ENCODE measurements at places on chromosomes 5 and 9.

DNA sequence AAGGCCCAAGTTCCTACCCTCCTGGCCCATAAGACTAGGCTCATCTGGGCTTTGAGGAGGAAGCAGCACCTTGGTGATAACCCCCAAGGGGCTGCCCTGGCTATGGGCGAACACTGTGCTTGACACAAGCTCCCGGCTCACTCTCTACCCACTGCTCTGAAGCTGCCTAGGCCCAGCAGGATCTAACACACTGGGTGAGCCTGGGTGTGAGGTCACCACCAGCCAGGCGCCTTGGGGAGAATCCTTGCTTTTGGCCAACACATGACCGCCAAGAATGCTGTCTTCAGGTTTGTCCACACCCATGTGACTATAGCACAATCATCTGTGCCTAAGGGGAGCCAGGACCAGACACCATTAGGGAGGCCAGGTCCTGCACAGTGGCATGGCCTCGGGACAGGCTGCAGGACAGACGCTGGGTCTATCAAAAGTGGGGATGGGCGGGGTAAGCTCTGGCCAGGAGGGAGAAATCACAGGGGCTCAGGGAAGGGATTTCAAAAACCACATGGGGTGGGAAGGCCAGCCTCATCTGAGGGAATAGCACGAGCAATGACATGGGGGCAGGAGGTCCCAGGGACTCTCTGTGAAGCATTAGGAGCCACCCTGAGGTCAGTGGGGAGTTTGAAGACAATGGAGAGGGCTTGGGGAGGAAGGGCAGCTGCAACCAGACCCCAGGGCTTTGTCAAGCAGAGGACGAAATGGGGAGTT, 29.6 kb downstream of the BICD2 start:
- H3K27ac ChIP-seq: no peak overlapping the region
- no peak overlapping the region for H3K4me3 ChIP-seq

GRCh38 chr9:29006628-29007027, 1433.3 kb upstream of the C9orf72 start:
- H3K36me3 ChIP-seq: no peaks in the 10 kb centered on the region
- no peak overlapping the region for H3K4me3 ChIP-seq
- no peak overlapping the region for H3K27ac ChIP-seq
- no peak for DNase-seq
- no peaks in the 10 kb centered on the region for H3K27me3 ChIP-seq

DNA sequence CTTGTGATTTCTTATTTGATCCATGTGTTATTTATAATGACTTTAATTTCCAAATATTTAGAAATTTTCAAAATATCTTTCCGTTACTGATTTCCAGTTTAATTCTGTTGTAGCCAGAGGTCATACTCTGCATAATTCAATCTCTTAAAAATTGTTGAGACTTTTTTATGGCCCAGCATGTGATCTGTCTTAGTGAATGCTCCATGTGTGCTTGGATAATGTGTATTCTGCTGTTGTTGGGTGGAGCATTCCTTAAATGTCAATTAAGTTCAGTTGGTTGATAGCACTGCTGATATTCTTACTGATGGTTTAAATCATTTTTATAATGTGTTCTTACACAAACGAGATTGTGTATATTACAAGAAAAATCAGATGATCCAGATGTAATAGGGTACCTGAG, 180.8 kb downstream of the RGS3 start:
- no peaks in the 10 kb centered on the region for H3K36me3 ChIP-seq
- H3K4me3 ChIP-seq: no peak overlapping the region
- H3K27ac ChIP-seq: no peak overlapping the region
- no peaks in the 10 kb centered on the region for H3K4me1 ChIP-seq

GRCh38 chr9:38622288-38622674, 1.9 kb upstream of the ANKRD18A start:
- H3K27me3 ChIP-seq: peaks cover 54% of the 10 kb centered on the region
- H3K36me3 ChIP-seq: peaks cover 3% of the 10 kb centered on the region
- peak; percentile 6 for DNase-seq
- no peak overlapping the region for H3K27ac ChIP-seq
- peak overlapping the region; percentile 56 for H3K4me3 ChIP-seq

DNA sequence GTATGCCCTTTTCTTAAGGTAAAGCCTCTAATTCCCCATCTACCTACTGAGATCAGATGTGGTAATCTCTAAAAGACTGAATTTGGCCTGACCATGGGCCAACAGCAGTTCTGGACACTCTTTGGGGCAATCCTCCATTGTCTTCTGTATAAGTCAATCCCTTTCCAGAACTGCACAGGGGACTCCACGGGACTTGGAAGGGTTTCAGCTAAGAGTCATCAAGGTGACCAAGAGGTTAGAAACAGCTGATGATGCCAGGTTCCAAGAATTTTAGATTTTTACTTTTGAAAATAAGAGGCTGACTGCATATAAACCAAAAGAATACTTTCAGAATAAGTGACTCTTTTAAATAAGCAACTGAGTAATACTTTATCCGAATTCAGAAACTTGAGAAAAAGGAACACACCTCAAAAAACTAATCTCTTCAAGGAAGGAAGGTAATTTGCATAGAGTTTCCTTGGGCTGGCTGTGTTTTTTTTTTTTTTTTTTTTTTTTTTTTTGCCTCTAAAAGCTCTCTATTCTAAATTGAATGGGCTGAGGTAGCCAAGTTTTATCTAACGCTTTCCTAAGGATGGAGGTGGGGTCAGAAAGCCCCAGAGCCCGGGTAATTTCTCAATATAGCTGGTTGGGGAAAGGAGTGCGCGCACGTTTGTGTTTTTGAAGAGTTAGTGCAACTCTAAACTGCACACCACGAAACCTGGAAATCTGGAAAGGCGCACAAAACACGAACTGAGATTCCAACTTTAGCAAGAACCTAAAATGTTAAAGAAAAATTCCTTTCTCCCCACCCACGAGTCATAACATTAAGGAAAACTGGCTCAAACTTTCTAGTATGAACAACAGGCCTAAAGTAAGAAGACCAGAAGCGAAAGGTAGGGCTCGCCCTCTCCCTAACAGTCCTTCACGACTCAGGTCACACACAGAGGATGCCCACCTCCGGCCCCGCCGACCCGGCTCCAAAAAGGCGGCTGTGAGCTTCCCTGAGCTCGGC, 1.3 kb downstream of the VCP start:
- H3K27me3 ChIP-seq: peaks cover 2% of the 10 kb centered on the region
- H3K4me3 ChIP-seq: peak overlapping the region; percentile 93
- peaks cover 76% of the 10 kb centered on the region for H3K36me3 ChIP-seq
- DNase-seq: no peak
- H3K27ac ChIP-seq: peak overlapping the region; percentile 90

DNA sequence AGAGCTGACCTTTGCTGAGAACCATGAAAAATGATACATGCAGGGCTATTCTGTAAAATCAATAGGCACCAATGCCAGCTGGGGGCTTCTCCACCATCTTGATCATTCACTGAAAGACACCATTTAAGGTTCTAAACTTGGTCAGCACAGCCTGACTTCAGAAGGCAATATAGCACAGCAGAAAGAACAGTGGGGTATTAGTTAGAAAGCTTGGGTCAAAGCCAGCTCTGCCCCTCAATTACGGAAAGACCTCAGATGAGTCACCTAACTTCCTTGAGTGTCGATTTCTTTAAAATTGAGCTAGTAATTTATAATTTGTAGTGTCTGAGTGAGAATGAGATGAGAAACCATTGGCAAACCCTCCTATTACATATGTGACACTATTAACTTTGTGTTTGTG, 3.4 kb downstream of the TNC start:
- peaks cover 72% of the 10 kb centered on the region for H3K27me3 ChIP-seq
- H3K27ac ChIP-seq: no peak overlapping the region
- H3K4me3 ChIP-seq: no peak overlapping the region
- H3K36me3 ChIP-seq: no peaks in the 10 kb centered on the region
- peaks cover 6% of the 10 kb centered on the region for H3K4me1 ChIP-seq

DNA sequence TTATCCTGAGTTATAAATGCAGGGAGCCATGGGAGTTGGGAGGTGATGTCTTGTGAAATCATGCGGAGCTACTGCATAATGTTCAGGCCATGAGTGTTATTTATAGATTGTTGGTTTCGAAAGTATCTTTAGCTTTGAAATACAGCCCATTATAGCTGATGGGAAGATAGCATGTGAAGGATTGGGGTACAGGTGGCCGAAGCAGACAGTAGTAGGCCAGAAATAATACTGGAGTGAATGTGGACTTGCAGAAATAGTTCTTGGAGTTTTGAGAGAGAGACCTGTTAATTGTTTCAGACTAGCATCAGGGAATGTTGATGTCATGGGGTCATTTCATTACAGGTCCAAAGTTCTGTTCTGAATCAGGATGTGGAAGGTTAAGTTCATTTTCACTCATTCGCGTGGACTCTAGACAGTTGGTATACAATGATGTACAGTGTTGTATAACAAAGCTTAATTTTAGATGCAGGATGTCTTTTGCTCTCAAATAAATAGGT, 3.8 kb downstream of the ATP6V1G1 start:
- H3K36me3 ChIP-seq: peaks cover 49% of the 10 kb centered on the region
- H3K27ac ChIP-seq: peak overlapping the region; percentile 88
- peak overlapping the region; percentile 68 for H3K4me3 ChIP-seq

All from activated naive CD8-positive, alpha-beta T cell treated with anti-CD3 and anti-CD28 coated beads, Interleukin-2, amount 50 U/mL, for 24 hours (primary cell).